ENCODE measurements at places on chromosomes 6 and 20.

GRCh38 chr6:29502181-29502580 is 14.4 kb upstream of the MAS1L start:
- no peaks in the 10 kb centered on the region for H3K36me3 ChIP-seq
- no peak overlapping the region for H3K27ac ChIP-seq
- H3K4me1 ChIP-seq: no peaks in the 10 kb centered on the region
- DNase-seq: no peak
- peaks cover 9% of the 10 kb centered on the region for H3K27me3 ChIP-seq

GRCh38 chr20:43191143-43191542 is 1.4 kb upstream of the PTPRT start:
- peak overlapping the region; percentile 77 for H3K4me3 ChIP-seq
- H3K27ac ChIP-seq: no peak overlapping the region
- H3K27me3 ChIP-seq: peaks cover 52% of the 10 kb centered on the region
- DNase-seq: no peak

- no peak overlapping the region for H3K4me3 ChIP-seq
- peak; percentile 25 for DNase-seq
These were observed 61.9 kb upstream of the ELOVL5 start for GRCh38 chr6:53410508-53411258.

DNA sequence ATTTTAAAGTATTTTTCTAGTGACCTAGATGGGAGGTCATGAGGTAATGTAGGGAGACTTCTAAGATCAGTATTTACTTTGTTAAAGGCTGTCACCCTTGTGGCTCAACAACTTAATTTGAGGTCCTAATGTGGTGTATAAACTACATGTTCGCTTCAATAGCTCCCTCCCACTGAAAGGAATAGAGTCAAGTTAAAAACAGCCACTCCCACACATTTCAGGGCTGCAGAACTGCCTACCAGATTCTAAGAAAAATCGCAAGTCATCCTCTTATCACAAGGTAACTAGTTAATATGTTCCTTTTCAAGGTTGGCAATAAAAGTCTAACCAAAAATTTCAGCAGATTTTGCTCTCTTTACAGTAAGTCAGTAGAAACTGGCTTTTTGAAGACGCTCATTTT is 15.1 kb downstream of the GSTA1 start:
- H3K27me3 ChIP-seq: peaks cover 7% of the 10 kb centered on the region
- no peak overlapping the region for H3K27ac ChIP-seq
- H3K4me1 ChIP-seq: no peaks in the 10 kb centered on the region
- H3K4me3 ChIP-seq: no peak overlapping the region
- H3K36me3 ChIP-seq: peaks cover 13% of the 10 kb centered on the region

- peaks cover 60% of the 10 kb centered on the region for H3K4me1 ChIP-seq
- H3K36me3 ChIP-seq: peaks cover under 1% of the 10 kb centered on the region
- peak; percentile 91 for DNase-seq
- peaks cover 2% of the 10 kb centered on the region for H3K27me3 ChIP-seq
- peak overlapping the region; percentile 85 for H3K4me3 ChIP-seq
These were observed 13.5 kb upstream of the ZNF391 start for GRCh38 chr6:27374824-27375612.

DNA sequence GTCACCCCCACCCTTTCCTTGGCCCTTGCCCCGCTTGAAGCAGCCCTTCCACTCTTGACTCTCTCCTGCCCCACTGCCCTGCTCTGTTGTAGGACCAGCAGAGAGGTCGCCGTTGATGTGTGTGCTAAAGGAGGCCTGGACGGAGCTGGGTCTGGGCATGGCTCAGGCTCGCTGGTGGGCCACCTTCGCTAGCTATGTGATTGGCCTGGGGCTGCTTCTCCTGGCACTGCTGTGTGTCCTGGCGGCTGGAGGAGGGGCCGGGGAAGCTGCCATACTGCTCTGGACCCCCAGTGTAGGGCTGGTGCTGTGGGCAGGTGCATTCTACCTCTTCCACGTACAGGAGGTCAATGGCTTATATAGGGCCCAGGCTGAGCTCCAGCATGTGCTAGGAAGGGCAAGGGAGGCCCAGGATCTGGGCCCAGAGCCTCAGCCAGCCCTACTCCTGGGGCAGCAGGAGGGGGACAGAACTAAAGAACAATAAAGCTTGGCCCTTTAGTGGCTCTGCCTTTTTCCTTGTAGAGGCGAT is 3.0 kb downstream of the SMPD2 start:
- no peak overlapping the region for H3K4me3 ChIP-seq
- peaks cover 7% of the 10 kb centered on the region for H3K27me3 ChIP-seq
- no peak for DNase-seq
- H3K4me1 ChIP-seq: peaks cover 14% of the 10 kb centered on the region
- H3K27ac ChIP-seq: no peak overlapping the region
- peaks cover 19% of the 10 kb centered on the region for H3K36me3 ChIP-seq

- H3K27ac ChIP-seq: no peak overlapping the region
- H3K4me3 ChIP-seq: no peak overlapping the region
- no peaks in the 10 kb centered on the region for H3K36me3 ChIP-seq
- DNase-seq: no peak
- H3K27me3 ChIP-seq: no peaks in the 10 kb centered on the region
These were observed 278.0 kb downstream of the ESR1 start for GRCh38 chr6:152085451-152085921.

- H3K27ac ChIP-seq: no peak overlapping the region
- H3K4me3 ChIP-seq: no peak overlapping the region
- no peak for DNase-seq
- no peaks in the 10 kb centered on the region for H3K4me1 ChIP-seq
These were observed 106.9 kb downstream of the TBX18 start for GRCh38 chr6:84657486-84657885.

GRCh38 chr6:152094992-152095592 is 287.6 kb downstream of the ESR1 start:
- H3K4me3 ChIP-seq: no peak overlapping the region
- peaks cover 20% of the 10 kb centered on the region for H3K4me1 ChIP-seq
- no peaks in the 10 kb centered on the region for H3K27me3 ChIP-seq
- H3K27ac ChIP-seq: no peak overlapping the region
- no peak for DNase-seq

DNA sequence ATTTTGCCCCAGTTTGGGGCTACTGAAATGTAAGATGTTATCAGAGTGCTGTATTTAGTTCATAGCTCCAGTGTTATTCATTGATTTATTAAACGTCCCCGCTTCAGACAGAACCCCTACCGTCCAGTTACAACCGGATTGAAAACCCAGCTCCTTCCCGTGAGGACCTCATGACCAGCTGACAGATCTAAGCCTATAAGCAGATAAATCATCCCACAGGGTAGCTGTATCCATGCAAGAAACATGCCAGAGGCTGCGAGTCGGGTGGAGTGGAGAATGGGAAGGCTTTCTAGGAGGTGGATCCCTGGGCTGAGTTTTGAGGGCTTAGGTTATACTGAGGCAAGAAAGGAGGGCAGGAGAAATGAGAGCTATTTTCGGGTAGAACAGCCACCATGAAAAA is 260.0 kb downstream of the ARID1B start:
- DNase-seq: no peak
- peaks cover 27% of the 10 kb centered on the region for H3K4me1 ChIP-seq
- no peaks in the 10 kb centered on the region for H3K36me3 ChIP-seq
- H3K27me3 ChIP-seq: no peaks in the 10 kb centered on the region
- H3K4me3 ChIP-seq: no peak overlapping the region

GRCh38 chr6:135196739-135197510 is 15.8 kb downstream of the MYB start:
- H3K27ac ChIP-seq: no peak overlapping the region
- H3K4me1 ChIP-seq: peaks cover 10% of the 10 kb centered on the region
- H3K27me3 ChIP-seq: no peaks in the 10 kb centered on the region
- peaks cover 42% of the 10 kb centered on the region for H3K36me3 ChIP-seq

- H3K4me3 ChIP-seq: no peak overlapping the region
- no peaks in the 10 kb centered on the region for H3K27me3 ChIP-seq
- H3K27ac ChIP-seq: no peak overlapping the region
These were observed 17.2 kb downstream of the BFSP1 start for GRCh38 chr20:17513939-17514338.

DNA sequence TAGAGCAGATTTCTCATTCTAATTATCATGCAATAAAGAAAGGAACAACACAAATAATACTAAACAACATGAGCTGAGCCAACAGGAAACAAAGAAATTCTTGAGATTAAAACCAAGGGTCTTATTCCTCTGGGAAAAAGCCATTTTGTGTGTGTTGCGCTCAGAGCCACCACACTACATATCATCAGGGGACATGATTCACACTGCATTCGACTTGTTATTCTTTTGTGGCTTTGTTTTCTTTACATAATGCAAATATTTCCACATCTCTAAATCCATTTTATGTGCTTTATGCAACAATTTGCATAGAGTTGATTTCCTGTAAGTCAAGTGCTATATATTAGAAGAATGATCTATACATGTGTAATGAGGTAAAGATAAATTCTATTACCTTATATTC is 719.6 kb downstream of the TBC1D32 start:
- no peak overlapping the region for H3K27ac ChIP-seq
- no peaks in the 10 kb centered on the region for H3K36me3 ChIP-seq
- H3K4me3 ChIP-seq: no peak overlapping the region
- DNase-seq: no peak
- peaks cover 6% of the 10 kb centered on the region for H3K4me1 ChIP-seq
- H3K27me3 ChIP-seq: no peaks in the 10 kb centered on the region

DNA sequence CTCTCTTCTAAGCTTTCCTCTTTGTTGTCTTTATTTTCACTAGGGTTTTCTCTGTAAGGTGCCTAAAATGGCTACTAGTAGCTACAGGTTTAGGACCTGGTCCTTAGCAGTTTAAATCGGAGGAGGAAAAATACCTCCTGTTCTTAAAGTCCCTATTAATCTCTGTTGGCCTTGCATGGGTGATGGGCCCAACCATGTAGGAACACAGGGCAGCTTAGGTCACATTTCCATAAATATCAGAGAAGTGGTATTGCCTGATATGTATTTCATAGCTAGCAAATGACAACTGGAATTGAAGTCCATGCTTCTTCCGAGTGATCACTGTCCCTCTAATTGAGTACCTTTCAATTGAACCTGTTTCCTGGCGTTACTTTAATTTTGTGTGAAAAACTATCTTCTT is 70.0 kb downstream of the LAMA2 start:
- H3K36me3 ChIP-seq: no peaks in the 10 kb centered on the region
- H3K4me3 ChIP-seq: no peak overlapping the region
- H3K27me3 ChIP-seq: no peaks in the 10 kb centered on the region
- no peak overlapping the region for H3K27ac ChIP-seq
- DNase-seq: no peak
- H3K4me1 ChIP-seq: peaks cover 34% of the 10 kb centered on the region

DNA sequence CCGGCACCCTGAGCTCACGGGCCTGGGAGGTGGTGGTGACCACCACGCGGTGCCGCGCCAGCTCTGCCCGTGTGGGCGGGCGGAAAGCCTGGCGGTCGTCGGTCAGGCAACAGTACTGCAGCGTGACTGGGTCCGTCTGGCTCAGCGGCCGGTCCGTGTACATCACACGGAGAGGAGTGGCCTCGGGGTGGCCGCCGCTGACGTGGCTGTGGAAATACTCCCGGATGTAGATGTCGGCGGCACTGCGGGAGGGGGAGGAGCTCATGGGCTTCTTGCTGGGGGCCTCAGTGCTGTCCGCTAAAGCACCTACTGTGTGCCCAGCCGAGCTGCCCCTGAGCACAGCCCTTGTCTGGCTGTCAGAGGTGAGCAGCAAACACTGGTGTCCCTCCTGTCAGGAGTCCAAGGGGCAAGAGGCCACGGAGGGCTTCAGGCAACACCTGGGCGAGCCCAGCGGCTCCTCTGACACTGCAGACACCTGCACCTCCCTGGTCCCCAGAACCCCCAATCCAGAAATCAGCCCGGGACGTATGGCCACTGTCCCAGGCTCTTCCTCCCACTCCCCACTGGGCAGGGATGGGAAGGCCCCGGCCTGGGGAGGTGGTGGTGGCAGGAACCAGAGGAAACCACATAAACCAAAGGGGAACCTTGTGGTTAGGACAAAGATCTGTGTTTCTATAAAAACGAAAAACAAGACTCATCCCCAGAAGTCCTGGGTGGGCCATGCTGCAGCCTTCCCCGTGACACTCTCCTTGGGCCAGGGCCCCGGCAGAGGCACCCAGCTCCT is 6.5 kb downstream of the HELZ2 start:
- no peak overlapping the region for H3K27ac ChIP-seq
- no peak for DNase-seq
- no peaks in the 10 kb centered on the region for H3K27me3 ChIP-seq
- no peaks in the 10 kb centered on the region for H3K36me3 ChIP-seq
- no peak overlapping the region for H3K4me3 ChIP-seq

GRCh38 chr20:62658593-62659178 is 16.4 kb downstream of the SLCO4A1 start:
- no peaks in the 10 kb centered on the region for H3K27me3 ChIP-seq
- no peak for DNase-seq
- H3K27ac ChIP-seq: no peak overlapping the region
- peaks cover 5% of the 10 kb centered on the region for H3K4me1 ChIP-seq
- H3K36me3 ChIP-seq: no peaks in the 10 kb centered on the region
- H3K4me3 ChIP-seq: no peak overlapping the region

GRCh38 chr6:170004585-170005210 is 253.3 kb downstream of the ERMARD start:
- H3K27ac ChIP-seq: no peak overlapping the region
- H3K36me3 ChIP-seq: peaks cover 61% of the 10 kb centered on the region
- no peak overlapping the region for H3K4me3 ChIP-seq
- no peak for DNase-seq

DNA sequence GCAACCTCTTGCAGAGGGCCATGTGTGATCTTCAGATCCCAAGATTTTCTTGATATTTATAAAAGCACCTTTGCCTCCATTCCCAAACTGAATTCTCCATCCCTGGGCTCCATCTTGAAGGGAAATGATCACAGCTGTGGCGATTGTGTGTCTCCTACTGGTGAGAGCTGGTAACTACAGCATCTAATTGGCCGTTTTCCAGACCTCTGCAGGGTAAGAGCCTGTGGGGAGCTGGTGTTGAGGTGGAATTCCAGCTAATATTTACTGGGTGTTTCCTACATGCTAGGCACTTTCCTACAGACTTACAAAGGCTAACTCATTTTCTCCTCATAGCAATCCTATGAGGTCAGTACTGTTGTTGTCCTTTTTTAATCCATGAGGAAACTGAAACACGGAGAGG is 59.2 kb upstream of the FNDC1 start:
- DNase-seq: peak; percentile 63
- no peak overlapping the region for H3K27ac ChIP-seq

DNA sequence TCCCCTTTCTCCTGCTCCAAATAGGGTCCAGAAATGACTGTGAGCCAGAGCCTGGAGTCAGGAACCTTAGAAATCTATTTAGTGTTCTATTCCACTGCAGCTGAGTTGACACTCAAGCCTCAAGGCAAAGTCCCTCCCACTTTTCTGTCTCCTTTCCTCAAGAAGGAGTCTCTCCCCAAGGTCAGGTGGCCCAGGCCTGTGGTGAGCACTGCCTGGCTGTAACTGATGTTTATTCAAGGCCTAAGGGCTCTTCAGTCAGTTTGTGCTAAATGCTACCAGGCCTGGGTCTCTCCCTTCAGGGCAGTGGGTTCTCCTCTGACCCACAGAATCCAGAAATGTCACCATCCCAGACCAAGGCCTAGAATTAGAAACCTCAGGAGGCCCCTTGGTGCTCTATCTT is 1042.9 kb upstream of the EPHA7 start:
- H3K27me3 ChIP-seq: no peaks in the 10 kb centered on the region
- DNase-seq: no peak
- peaks cover 51% of the 10 kb centered on the region for H3K4me1 ChIP-seq

Measured in WTC11 (cell line).